ENCODE measurements at places on chromosomes 7 and 10.

- DNase-seq: no peak
Observed at GRCh38 chr7:33666531-33666930, 238.8 kb upstream of the BMPER start.

GRCh38 chr10:73597346-73597745 lies 6.2 kb upstream of the USP54 start:
- DNase-seq: no peak

DNA sequence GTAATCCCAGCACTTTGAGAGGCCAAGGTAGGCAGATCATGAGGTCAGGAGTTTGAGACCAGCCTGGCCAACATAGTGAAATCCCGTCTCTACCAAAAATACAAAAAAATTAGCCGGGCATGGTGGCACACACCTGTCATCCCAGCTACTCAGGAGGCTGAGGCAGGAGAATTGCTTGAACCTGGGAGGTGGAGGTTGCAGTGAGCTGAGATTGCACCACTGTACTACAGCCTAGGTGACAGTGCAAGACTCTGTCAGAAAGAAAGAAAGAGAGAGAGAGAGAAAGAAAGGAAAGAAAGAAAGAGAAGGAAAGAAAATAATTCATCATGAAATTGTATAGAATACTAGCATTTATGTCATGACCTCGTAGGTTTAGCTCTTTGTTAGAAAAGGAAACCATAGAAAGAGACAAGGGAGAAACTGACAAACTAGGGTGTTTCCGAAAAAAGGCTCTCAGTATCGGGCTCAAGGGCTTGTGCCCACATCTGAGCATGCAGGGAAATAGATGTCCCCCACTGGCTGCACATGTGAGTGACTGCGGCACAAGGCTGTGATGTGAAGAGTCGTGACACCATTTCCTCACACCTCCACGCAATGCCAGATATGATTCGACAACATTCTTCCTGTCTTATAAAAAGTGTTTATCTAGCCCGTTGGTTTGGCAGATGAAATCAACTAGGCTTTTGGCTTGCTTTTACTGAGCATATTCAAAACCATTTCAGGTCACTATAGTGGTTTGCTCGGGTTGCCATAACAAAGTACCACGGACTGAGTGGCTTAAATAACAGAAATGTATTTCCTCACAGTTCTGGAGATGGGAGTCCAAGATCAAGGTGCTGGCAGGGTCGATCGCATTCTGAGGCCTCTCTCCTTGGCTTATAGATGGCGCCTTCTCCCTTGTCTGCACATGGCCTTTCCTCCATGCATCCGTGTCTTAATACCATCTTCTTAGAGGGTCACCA lies 2.0 kb downstream of the SRGN start:
- peak; percentile 79 for DNase-seq

DNA sequence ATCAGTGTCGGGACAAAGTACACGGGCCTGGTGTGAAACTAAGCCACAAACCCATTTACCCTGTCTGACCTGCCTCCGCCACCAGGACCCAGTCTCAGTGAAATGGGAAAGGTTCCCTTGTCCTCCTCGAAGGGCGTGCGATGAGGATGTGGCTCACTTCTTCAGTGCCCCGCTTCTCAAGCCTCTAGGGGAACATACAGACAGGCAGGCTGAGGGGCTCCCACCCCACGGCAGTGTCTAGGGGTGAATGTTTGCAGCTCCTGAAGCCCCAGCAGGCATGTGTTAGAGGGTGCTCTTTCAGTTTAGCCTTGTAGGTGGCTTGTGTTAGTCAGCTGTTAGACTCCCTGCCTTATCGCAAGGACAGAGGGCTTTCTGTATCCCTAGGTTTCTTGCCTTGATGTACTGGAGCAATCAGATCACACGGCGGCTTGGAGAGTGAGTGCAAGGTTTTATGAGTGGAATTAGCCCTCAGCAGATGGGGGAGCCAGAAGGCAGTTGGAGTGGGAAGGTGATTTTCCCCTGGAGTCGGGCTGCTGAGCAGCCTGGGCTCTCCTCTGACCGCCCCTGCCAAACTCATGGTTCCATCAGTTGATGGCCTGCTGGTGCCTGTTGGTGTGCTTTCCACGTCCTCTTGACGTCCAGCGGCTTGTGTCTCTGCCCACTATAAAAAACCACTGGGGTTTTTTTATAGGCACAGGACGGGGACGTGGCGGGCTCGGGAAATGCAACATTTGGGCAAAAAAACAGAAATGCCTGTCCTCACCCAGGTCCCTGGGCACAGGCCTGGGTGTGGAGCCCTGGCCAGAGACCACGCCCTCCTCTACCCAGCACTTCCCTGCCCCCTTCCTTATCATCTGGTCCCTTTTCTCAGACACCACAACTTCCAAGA lies 759 bp downstream of the NUDT1 start:
- DNase-seq: peak; percentile 1

GRCh38 chr7:86558680-86559501 lies 84.8 kb upstream of the GRM3 start:
- DNase-seq: no peak

DNA sequence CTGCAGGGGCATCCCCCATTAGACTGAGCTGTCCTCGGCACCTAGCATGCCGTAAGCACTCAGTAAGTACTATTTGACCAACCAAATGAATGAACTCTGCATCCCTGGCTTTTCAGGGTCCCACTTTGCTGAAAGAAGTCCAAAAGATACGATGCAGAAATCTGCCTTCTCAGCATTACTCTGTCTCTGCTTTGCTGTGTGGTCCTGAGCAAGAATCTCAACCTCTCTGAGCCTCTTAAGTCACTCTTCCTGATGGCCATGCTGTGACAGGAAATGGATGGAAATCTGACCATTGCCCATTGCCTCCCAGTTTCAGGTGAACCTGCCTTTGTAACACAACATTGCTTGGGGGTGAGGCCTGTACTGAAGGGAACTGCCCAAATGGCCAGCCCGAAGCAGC lies 48.0 kb downstream of the GPAM start:
- DNase-seq: no peak

GRCh38 chr7:96320442-96320841 lies 1.5 kb downstream of the SLC25A13 start:
- DNase-seq: no peak

DNA sequence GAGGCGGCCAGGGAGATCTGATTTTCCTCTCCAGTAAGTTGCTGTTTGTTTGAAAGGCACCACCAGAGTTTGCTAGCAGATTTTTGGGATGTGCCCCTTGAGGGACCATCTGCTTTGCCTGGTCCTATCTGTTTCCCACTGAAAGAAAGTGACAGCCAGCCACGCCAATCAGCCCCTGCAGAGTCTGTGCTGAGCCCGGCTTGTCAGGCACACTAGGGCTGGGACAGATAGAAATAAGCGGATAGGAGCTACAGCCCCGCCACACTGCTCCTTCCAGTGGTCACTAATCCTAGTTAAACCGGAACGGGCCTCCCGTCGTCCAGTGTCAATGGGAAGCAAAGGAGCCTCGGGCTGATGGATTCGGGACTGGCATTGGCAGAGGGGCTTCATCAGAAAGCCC lies 161.9 kb upstream of the PRR15 start:
- no peak for DNase-seq

GRCh38 chr10:34722404-34722803 lies 92.7 kb downstream of the PARD3 start:
- no peak for DNase-seq

GRCh38 chr7:151237244-151238189 lies 5.2 kb downstream of the CHPF2 start:
- no peak for DNase-seq
